SHP77 treated with DMSO at 0.1 percent for 48 hours (cell line): ENCODE measurements at places on chromosomes 16 and 17.

- peak; percentile 43 for DNase-seq
Measured at GRCh38 chr16:27222249-27223225, 19.2 kb downstream of the KDM8 start.

DNA sequence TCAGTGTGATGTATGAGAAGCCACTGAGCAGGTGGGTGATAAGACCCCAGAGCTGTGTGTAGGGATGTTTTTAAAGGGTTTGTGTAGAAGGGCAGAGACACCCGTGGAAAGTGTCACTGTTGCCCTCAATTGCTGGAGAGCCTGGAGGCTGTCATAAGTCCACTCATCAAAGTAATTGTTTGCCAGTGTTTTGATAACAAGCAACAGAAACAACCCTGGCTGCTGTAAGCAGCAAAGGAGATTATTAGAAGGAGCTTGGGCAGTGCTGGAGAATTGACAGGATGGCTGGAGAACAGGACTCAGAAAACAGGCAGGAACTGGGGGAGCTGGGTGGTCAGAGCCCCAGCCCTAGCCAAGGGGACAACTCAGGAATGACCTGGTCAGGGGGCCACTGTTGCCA lies 119.6 kb downstream of the CCDC182 start:
- no peak for DNase-seq

GRCh38 chr17:79539944-79540705 lies 70.7 kb downstream of the RBFOX3 start:
- no peak for DNase-seq

- no peak for DNase-seq
Measured at GRCh38 chr16:1712791-1713261, 6.8 kb downstream of the MAPK8IP3 start.

GRCh38 chr16:67969254-67970039 lies 1.0 kb upstream of the SLC12A4 start:
- no peak for DNase-seq

- DNase-seq, result no peak
Measured at GRCh38 chr16:50932348-50932935, 190.6 kb downstream of the CYLD start.

DNA sequence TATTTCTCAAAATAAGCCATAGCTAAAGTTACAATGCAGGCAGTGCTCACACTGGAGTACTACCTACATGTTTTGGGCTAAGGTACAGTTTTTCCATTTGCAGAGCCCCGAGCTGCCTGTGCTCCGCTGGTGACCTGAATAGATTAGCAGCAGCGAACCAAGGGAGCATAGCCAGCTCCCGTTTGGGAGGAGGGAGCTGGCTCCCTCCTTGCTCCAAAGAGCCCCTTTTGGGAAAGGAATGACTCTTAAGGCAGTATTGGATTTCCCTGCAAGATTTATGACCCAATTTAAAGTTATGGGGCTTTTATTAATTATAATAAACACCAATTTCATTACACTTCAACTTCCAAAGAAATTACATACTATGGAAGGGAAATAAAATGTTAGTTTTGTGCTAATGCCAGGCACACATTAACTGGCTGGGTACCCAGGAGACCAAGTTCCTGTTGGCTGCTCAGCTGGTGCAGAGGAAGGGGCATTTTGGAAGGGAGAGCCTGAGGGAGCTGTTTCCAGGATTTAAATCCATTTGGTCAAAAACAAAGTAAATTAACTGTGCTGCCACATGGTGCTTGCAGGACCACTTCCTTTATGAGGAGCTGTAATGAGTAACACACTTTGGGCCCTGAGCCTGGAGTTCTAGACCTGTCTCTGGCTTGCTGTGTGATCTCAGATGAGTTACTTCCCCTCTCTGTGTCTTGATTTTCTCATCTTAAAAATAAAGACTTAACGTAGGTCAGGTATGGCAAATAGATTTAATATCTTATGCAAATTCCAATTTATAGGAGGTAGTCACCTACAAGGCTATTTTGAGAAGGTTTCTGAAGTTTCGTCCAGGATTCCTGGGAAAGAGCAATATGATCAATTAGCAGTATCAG lies 362.1 kb upstream of the CCL2 start:
- no peak for DNase-seq

GRCh38 chr17:77697480-77698400 lies 260.8 kb upstream of the TNRC6C start:
- DNase-seq, result no peak

DNA sequence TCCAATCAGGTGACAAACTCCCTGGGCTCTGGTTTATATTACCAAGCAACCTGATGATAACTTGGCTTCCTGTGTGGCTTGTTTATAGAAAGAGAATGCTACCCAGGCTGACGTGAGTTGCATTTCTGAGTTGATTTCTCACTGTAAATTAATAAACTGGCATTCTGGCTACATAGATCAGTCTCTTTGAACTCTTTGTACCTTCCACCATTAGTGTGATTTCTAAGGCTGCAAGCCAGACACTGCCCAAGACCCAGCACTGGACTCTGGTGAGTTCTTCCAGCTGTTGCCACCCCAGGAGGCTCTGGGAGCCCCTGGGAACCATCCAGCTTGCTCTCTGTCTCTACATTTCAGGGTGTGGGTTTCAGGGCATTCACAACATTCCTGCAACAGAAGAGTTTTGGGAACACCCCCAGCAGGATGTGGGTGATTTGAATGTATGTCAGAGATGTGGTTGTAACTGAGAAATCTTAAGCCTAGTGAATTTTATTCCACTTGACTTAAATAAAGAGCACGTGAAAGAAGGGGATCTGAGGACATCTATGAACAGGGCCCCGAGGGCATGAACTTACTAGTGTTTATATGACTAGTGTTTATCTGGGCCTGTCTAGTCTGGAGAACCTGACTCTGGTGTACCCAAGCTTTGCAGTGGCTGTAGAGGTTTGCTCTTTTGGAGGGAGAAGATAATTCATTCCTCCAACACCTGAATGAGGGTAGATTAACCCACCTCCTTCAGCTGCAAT lies 30.3 kb upstream of the LRRC37A start:
- no peak for DNase-seq

DNA sequence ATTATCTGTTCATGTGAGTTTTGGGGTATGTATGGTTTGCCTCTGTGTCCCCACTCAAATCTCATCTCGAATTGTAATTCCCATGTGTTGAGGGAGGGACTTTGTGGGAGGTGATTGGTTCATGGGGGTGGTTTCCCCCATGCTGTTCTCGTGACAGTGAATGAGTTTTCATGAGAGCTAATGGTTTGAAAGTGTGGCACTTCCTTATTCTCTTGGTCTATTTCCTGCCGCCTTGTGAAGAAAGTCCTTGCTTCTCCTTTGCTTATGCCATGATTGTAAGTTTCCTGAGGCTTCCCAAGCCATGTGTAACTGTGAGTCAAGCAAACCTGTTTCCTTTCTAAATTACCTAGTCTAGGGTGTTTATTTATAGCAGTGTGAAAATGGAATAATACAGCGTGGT lies 128.1 kb upstream of the HS3ST4 start:
- DNase-seq, result no peak

DNA sequence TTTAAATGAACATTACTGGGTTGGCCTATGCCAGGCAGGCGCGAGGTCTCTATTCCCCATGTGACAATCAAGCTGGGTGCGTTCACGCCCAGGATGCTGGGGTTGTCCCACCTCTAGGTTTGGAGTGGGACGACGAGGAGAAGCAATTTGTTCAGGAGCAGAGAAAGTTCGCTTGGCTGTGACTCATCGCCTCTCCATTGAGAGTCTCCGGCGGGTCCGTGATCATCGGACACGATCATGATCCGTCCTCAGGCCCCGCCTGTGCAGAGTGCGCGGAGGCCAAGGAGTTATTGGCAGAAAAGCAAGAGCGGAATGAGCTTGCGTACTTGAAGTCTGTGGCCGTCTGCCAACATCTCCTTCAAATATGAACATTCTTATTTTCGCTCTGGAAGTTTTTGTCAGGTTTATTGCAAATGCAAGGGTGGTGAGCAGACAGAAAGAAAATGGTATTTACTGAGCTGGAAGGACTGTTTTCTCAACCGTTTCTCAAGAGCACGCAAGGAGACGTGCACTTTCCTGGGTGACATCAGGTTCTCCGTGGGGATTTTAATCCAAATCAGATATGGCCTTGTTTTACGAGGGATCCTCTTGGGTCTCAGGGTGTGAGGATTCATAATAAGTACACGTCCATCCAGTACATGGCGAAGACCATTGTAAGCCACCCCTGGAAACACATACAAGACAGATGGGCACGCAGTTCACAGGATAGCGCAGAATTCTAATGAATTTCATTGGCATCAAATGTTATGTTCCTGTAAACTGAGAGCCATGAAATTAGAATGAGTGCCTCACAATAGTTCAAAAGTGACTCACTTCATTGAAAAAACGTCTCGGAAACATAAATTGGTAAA lies 70.1 kb upstream of the CREBBP start:
- DNase-seq, result peak; percentile 2

DNA sequence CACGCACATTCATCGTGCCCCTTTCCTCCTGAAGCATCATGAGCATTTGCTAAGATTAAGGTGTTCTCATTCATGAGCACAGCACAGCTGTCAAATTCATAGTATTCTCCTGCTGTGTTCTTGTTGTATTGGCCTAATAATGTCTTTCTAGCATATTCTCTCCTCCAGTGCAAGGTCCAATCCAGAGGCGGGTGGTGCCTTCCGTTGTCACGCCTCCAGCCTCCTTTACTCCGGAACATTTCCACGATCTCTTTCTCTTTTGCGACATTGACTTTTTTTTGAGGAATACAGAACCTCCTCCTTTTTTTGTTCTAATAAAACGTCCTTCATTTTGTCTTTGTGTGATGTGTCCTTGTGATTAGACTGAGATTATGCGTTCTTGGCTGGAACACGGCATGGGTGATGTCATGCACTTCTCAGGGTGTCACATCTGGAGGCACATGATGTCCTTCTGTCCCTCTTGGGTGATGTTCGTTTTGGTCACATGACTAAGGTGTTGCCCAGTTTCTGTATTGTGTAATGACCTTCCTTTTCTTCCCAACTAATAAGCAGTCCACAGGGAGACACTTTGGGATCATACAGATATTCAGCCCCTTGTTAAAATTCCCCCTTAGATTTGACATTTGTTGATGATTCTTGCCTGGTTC lies 66.3 kb downstream of the CLEC16A start:
- no peak for DNase-seq

- DNase-seq, result peak; percentile 55
Measured at GRCh38 chr17:3960764-3961163, 3.5 kb downstream of the ATP2A3 start.

GRCh38 chr16:8861563-8862308 lies 7.1 kb downstream of the CARHSP1 start:
- DNase-seq, result no peak

DNA sequence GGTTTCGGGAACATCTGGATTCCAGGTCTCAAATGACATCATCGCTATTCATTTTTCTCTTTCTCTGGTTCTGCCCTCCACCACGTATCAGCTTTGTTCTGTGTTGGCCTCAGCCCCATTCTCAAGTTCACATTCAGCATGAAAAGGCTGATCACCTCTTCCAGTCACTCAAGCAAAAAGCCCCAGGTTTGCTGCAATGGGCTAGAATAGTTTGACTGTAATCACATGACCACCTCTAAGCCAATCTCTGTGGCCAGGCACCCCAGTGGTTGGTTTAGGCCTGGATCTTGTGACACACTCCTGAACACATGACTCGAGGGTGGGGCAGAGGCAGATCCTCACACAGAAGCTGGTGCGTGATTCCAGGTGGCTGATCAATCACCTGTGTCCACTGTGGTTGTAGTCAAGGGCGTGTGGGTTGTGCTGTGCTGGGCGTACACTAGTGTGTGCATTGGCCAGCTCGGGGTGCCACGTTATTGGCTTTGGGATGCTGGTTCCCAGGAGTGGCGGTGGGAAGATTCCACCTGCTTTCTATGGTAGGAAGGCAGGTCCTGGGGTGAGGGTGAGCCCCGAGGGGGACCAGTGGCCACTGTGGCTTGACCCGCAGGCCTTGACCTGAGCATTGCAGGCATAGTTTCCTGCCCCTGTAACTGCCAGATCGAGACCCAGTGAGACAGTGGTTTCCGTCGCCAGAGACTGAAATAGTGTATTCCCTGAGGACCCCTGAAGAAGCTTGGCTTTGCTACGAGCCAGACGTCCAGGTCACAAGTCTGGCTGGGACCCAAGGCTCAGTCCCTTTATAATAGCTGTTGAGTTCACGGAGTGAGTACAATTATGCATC lies 12.0 kb downstream of the EEF2K start:
- DNase-seq, result no peak

GRCh38 chr17:17844079-17844478 lies 7.3 kb upstream of the SREBF1 start:
- no peak for DNase-seq

DNA sequence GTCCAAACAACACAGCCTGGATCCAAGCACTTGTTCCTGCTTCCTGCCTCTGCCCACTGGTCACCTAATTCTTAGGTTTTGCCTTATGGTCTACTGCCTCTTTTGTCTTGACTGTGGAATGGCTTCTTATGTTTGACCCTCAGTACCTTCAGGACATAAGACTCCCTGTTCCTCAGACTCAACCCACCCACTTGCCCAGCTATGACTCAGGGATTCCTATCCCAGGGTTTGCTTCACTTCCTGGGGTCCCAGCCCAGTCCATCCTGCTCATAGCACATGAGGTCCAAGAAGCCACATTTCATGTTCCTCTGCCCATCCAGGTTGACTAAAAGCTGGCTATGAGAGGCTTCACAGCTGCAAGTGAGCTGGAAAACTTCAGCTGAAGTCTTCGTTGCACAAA lies 320.9 kb upstream of the CDH5 start:
- DNase-seq, result no peak

DNA sequence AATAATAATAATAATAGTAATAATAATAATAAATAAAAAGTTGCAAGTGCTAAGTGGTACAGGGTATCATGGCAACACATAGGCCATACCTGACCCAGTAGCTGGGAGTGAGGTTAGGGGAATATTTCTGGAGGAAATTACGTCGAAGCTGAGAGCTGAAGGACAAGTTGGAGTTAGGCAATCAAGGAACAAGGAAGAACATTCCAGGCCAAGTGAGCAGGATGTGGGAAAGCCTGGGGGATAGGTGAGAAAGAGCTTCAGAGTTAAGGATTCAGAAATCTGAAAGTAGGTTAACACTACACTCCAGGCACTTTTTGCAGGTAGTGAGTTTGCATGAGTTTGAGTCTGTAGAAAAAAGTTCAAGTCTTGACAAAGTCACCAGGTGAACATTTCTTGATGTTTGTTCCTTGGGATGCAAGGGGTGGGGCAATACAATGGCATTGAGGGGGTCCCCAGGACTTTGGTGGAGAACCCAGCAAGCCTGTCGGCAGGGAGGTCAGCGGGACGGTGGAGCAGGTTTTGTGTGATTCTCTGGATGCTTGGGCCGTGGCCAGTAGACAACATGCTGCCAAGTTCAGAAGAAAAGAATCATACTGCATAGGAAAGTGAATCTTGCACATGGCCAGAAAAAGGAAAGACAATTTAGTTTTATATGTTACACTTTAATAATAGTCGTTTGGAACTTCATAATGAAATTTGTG lies 27.7 kb upstream of the MPHOSPH6 start:
- no peak for DNase-seq

DNA sequence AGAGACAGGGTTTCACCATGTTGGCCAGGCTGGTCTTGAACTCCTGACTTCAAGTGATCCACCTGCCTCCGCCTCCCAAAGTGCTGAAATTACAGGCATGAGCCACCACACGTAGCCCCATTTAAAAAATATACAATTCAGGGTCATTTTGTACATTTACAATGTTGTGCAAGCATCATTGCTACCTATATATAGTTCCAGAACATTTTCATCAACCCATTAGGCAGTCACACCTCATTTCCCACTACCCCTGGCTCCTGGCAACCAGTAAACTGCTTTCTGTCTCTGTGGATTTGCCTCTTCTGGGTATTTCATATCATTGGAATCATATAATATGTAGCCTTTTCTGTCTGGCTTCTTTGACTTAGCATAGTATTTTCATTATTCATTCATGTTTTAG lies 6.7 kb downstream of the LRRC36 start:
- no peak for DNase-seq
